NCI-H2029 (cell line): ENCODE measurements at places on chromosomes 4 and X.

- DNase-seq: no peak
Observed at GRCh38 chr4:4269856-4270255, 20.1 kb downstream of the LYAR start.

DNA sequence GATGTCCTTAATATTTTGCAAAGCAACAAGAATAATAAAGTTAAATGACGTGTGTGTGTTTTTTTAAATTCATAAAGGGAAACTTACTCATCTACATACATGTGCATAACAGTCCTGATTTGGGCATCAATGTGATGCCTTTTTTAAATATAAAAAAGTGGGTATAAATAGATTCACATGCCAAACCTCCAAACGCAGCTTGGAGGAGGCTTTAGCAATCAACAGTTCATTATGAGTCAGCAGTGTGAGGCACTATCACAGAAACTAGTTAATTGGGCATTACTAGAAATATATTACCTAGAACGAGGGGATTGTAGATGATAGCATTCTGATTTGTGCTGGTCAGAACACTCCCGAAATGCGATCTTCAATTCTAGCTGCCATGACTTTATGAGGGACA, 115.1 kb downstream of the HS6ST2 start:
- no peak for DNase-seq

DNA sequence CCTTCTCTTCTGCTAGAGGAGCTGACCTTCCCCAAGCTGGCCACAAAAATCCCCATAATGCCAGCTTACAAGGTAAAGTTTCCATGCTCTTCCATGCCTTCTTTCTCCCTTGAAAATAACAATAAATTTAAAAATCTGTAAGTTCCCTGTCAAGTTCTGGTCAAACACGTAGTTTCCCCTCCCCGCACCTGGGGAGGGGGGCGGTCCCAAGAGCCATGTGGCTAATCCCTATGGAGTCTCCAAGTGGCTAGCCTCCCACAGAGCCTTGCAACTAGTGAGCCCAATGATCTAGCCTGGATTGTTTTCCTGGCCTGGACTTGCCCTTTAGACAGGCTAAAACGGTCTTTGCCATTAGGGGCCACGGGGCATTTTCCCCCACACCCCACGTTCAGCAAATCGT, 2.1 kb upstream of the NRK start:
- DNase-seq: no peak

- no peak for DNase-seq
Observed at GRCh38 chrX:133007458-133007857, 49.0 kb upstream of the HS6ST2 start.

DNA sequence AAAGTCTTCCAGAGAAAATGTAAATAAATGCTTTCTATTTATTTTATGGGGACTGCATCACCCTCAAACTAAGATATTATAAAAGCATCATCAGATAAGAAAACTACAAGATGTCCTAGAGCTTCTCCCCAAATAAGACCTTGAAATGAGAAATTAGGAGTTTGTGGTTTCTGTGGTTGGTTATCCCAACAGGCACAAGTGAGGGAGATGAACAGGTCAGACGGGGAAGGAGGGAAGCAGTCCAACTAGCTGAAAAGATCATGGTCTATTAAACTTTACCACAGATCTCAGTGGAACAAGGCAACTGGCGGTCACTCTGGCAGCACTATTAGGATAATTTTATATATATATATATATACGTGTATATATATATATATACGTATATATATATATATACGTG, 319.3 kb upstream of the GRID2 start:
- DNase-seq: no peak

DNA sequence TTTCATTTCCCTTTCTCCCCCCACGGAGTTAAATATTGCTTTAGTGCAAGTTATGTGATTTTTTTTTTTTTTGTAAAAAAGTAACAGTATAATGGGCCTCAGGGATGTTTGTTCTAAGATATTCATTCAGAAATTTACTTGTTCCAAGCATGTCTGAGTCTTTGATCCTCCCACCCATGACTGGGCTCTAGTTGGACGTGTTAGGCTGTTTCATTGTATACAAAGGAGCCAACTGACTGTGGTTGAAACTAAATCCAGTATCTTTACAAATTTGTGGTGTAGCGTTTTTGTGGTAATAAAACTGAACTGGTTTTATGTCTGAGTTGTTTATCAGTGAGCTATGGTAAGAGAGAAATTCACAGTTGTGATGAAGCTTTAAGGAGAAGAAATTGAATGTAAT, 74.1 kb downstream of the DOCK11 start:
- DNase-seq: no peak

- DNase-seq: no peak
Observed at GRCh38 chr4:161841759-161842158, 322.0 kb downstream of the FSTL5 start.

DNA sequence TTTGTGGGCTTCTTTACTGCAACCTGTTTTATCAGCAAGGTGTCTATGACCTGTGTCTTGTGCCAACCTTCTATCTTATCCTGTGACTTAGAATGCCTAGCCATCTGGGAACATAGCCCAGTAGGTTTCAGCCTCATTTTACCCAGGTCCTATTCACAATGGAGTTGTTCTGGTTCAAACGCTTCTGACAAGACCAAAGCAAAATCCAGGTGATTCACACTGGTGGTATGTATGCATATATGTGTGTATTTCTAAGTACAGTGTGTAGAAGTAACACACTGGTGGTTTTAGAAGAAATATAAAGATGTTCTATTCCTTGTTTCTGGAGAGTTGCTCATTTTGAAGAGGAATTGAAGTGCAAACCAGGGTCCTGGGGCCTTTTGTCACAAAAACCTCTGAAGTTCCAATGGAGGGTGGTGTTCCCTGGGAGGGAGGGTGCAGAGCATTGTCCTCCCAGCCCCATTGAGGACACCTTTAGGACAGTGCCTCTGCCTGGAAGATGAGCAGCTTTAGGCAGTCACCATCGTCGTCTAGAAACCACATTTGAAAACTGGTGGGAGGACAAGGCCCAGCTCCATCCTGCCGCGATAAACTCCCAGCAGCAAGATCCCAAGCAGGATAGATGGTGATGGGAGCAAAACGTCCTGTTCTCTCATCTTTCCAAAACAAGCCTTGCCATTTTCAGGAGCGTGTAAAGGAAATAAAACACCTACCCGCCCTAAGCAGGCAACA, 191.4 kb downstream of the TSPAN5 start:
- DNase-seq: no peak

DNA sequence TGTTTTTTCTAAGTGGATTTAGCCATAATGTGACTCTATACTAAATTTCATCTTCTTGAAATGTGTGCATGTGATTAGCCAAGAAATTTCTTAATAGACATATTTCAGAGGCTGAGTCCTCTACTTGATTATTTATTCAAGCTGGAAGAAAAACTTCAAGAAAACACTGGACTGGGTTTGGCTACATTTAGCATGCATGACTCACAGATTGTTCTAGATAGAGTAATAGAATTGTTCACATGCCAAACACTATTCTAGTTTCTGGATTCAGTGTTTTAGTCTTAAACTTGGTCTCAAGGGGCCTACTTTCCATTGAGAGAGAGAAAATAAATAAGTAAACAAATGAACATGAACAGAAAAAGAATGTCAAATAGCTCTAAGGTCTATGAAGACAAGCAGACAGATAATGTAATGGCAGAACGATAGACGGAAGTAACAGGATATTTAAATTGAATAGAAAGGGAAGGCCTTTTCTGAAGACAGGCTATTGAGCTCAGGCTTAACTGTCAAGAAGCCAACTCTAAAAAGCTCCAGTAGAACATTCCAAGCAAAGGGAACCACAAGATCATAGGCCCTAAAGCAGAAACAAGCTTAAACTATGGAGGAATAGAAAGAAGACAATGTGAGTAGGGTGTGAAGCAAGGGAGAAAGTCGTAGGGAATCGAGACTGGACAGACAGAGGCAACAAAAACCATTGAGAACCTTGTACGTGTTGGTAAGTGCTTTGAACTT, 104.6 kb downstream of the TMEM144 start:
- no peak for DNase-seq

DNA sequence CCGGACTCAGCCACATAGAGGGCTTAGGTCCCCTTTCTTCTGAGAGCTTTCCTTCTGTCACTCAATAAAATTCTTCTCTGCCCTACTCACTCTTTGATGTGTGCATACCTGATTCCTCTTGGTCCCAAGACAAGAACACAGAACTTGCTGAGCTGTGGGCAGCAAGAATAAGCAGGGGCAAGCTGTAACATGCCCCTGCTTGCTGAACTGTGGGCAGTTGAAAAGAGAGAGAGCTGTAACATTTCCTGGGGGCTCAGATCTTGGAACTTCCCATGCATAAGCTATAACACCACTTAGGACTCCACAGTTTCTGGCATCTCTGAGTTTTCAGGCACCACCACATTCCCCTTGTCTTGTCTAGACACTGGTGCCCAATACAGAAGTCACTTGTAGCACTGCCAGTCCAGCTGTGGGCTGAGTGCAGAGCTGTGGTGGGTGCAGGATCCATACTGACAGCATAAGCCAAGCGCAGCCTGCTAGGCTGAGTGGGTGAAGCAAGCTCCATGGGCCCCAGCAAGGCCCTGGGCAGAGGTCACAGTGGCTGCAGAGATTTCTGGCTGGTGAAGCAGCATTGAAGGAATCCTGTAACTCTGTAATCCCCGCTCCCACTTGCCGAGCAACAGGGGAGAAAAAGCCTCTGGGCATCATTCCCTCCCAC, 241.2 kb downstream of the PCDH10 start:
- DNase-seq: no peak

DNA sequence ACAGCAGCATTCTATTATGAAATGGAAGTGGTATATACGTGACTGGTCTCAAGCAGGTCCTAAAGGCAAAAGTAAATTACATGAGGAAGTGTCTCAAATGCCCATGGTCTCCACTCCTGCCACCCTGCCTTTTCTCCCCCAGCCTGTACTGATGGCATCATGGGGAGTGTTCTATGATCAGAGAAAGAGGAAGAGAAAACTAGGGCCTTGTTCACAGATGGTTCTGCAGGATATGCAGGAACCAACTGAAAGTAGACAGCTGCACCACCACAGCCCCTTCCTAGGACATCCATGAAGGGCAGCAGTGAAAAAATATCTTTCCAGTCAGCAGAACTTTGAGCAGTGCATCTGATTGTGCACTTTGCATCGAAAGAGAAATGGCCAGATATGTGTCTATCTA, 901.5 kb downstream of the ARAP2 start:
- no peak for DNase-seq

DNA sequence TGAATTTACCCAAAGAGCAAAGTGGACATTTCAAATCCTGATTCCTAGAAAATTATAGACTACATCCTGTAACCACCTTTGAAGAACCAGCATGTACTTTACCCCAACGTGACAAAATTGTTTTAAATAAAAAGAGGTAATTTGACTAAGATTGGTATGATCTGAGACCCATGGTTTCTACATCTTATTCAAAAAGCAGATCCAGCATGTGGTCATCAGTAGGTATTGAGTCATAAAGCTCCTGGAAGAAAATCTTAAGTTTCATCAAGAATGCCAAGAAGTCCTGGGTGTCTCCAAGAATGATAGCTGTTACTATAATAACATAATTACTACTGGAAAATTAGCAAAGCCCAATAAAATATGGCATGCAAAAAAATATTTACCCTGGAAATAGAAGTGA, 61.8 kb downstream of the NFKB1 start:
- no peak for DNase-seq

DNA sequence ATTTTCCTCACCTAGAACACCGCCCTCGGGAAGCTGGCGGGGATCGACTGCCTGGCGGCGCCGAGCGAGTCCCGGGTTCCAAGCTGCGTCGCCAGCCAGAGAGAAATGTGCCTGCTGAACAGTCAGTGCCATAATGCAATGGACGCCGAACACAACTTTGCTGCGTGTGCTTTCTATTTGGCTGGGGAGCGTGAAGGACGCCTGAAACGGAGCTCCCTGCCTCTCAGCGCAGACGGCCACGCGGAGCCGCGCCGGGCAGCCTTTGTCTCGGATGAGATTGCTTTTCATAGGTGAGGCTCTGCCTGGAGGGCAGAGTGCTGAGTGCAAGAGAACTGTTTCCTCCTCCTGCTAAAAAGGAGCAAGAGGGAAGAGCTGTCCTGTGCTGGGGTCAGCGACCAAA, 107.7 kb upstream of the BCOR start:
- no peak for DNase-seq

DNA sequence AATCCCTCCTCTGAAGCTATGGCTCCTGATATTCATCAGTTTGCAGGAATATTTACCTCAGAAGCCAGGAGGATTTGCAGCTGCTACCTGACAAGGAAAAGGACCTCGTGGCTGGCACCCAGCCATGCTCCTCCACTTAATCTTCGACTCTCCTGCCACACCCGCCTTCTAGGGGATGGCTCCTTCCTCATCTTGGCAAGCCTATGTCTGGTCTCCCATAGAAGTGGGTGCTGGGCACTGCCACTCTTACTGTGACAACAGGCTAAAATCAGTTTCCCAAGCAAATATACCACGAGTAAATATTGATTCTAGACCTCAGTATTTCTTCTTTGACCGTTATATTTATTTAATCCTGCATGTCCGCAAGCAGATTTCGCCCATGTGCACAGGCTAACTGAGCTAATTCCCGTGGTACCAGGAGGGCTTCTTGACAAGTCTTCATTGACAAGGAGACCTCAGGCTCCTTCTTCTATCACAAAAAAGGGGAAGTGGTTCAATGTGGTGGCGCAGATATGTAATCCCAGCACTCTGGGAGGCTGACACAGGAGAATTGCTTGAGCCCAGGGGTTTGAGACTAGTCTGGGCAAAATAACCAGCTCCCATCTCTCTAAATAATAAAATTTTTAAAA, 52.6 kb upstream of the DCTD start:
- DNase-seq: peak; percentile 36

DNA sequence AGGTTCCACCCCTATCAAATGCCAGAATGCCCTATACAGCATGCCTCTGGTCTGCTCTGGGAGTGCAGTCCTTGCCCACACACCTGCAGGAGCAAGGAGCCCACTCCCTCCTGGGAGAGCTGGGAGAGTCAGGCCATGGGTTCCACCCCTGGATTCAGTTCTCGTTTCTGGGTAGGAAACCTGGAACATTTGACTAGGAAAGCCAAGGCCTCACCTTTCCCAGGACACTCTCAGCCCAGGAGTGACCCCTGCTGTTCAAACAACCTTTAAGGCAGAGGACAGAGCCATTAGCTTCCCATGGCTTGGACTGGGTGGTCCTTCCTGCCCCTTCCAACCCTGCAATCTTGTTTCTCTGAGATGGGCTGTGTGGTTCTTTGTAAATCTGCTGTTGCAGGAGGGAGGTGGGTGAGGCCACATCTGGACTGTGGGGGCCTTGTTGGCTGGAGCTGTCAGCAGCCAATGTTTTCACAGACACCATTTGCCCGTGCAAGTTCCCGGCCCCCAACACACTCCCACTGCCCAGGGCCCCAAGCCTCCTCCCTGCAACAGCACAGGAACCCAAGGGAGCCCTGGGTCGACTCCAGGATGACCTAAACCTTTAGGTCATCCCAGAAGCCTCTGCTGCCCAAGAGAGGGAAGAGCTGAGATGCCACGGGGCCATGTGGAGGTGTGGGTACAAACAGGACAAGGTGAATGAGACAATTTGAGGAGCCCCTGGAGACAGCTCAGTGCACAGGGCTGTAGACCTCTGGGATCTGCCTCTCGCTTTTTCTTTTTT, 104.4 kb downstream of the PJA1 start:
- DNase-seq: no peak

DNA sequence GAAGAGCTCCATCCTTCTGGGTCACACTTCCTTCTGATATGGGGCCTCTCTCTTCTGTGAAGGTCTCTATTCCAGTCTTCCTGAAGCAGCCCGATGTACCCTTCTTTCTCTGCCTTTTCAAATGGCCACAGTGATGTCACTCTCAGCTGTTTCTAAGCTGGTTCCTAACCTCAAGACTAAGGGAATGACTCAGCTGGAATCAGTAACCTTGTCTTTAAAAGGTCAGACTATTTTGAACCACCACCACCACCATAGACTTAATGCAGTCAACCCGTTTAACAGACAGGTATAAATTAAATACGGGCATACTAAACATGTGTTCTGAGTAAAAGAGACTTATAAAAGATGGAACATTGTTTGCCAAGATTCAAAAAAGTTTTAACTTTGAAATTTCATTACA, 121.0 kb downstream of the PPA2 start:
- DNase-seq: no peak
